ENCODE measurements at places on chromosomes 1 and 21. TPM values are rescaled to one million over a fixed set of nuclear protein-coding genes. Genes with fewer than 3 reads are reported as not detected.

ZBTB21 gene
- 16.5 TPM for total RNA-seq

KRTAP11-1 gene
- total RNA-seq = not detected

AVPR1B gene
- total RNA-seq = not detected

KIAA1614 gene
- 0.37 TPM for total RNA-seq

PLPP3 gene
- total RNA-seq = not detected

TMEM81 gene
- 2.6 TPM for total RNA-seq

AGMAT gene
- 18.3 TPM for total RNA-seq

CRYAA gene
- not detected for total RNA-seq

RPTN gene
- total RNA-seq = not detected

DBT gene
- total RNA-seq = 11.1 TPM

MSTO1 gene
- 76.0 TPM for total RNA-seq

DHCR24 gene
- 139 TPM for total RNA-seq

CGN gene
- 0.17 TPM for total RNA-seq

CLCA1 gene
- not detected for total RNA-seq

OR2AK2 gene
- total RNA-seq = 0.20 TPM

AGT gene
- total RNA-seq = not detected

AQP10 gene
- not detected for total RNA-seq

COL16A1 gene
- 0.44 TPM for total RNA-seq

PROK1 gene
- not detected for total RNA-seq

UBE4B gene
- 36.5 TPM for total RNA-seq

HPDL gene
- 4.5 TPM for total RNA-seq

KTI12 gene
- total RNA-seq = 14.6 TPM

PLEKHO1 gene
- 58.7 TPM for total RNA-seq

UTP25 gene
- total RNA-seq = 11.0 TPM
